ENCODE measurements at places on chromosomes 12 and 14. TPM values are rescaled to one million over a fixed set of nuclear protein-coding genes. Genes with fewer than 3 reads are reported as not detected.

GRCh38 chr12:470133-470532 is 10.4 kb downstream of the B4GALNT3 start:
- no peaks in the 10 kb centered on the region for H3K36me3 ChIP-seq
- H3K27ac ChIP-seq, result no peak overlapping the region
- no peak for DNase-seq
- no peaks in the 10 kb centered on the region for H3K27me3 ChIP-seq
- H3K4me3 ChIP-seq, result no peak overlapping the region

DNA sequence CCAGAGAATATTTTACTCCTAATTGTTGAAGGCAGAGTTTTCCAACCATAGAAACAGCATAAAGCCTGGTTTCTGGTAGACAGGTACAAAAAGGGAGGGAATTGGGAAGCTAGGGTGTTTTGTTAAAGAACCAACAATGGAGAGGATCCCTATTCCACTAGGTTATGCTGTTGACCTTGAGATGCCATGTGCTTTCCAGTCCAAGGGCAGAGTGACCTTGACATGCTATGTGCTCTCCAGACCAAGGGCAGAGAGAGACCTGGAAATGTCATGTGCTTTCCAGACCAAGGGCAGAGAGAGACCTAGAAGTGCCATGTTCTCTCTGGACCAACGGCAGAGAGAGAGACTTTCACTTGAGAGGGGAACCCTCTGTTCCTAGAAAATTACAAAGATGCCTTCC is 1043.8 kb upstream of the FBXO33 start:
- no peaks in the 10 kb centered on the region for H3K27me3 ChIP-seq
- H3K27ac ChIP-seq, result no peak overlapping the region
- no peaks in the 10 kb centered on the region for H3K36me3 ChIP-seq

CDKN3 gene
- 19.1 TPM for total RNA-seq

DNA sequence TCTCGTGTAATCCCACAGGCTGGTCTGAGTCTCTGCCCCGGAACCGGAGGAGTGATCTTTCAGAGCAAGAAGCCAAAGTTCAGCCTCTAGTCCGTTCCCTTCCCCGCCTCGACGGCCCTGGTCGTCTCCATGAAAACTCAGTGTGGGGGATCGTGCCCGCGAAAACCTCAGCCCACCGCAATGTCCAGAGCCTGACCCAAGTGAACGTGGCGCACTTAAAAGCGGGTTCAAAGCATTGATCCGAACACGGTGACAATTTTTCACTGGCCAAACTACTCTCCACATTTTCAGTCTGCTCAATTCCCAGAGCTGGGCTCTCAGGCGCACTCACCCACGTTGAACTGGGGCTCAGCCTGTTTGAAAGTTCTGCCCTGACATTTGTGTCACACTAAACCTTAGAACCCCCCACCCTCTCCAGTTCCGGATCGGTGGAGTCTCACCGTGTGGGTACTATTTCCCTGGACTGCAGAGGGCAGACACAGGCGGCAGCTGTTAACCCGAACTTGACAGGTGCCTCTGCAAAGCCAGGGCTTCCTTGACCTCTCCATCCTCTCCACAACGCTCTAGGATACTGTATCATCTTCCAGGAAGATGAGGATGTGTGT is 886 bp upstream of the PRICKLE1 start:
- peaks cover 34% of the 10 kb centered on the region for H3K27me3 ChIP-seq
- no peaks in the 10 kb centered on the region for H3K4me1 ChIP-seq
- no peaks in the 10 kb centered on the region for H3K36me3 ChIP-seq
- DNase-seq, result peak; percentile 25
- H3K27ac ChIP-seq, result no peak overlapping the region

DNA sequence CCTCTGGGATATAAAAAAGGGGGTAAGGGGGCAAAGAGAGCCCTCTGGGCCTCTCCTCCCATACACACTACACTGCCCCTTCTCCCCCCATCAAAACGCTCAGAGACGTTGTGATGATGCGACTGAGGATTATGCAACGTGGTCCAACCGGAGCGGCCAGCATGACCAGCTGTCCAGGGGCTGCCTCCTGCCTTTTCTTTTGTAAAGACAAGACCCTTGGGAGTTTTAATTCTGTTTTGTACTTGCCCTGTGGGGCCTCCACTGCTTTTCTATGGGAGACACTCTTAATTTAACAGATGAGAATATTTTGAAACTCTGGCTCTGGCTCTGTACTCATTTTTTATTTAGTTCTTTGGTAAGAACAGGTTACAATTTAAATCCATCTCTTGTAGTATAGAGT is 7.2 kb downstream of the MBD6 start:
- H3K27me3 ChIP-seq, result no peaks in the 10 kb centered on the region
- H3K27ac ChIP-seq, result no peak overlapping the region
- peaks cover under 1% of the 10 kb centered on the region for H3K4me1 ChIP-seq

GRCh38 chr14:56049536-56049935 is 68.7 kb upstream of the PELI2 start:
- no peak overlapping the region for H3K27ac ChIP-seq
- DNase-seq, result no peak
- H3K4me3 ChIP-seq, result no peak overlapping the region
- H3K36me3 ChIP-seq, result no peaks in the 10 kb centered on the region

DNA sequence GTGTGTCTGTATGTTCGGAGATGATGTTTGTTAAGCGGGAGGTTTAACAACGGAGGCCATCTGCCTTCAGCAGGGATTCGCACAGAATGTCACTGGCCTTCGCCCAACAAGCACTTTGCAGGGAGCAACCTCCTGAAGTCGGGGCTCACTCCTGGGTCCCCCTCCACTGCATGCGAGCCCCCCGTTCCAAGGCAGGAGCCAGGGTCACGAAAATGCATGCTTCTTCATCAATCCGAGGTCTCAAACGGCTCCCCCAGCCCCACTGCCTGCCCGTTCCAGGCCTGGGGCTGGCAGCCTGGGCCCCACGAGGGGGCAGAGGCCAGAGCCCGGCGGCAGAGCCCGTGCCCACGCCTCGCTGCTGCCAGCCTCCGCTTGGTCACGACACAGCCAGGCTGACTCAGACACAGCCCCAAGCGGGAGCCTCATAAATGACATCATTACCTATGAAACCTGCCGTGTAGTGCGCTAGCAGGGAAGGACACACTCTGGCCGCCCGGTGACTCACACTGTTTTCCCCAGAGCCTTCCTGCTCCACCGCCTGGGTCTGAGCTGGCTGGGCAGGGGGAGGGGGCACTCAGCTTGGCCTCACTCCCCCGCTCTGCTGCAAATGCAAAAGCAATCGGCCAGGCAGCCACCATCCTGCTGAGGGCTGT is 169.5 kb upstream of the RTL1 start:
- no peak overlapping the region for H3K27ac ChIP-seq
- peaks cover 12% of the 10 kb centered on the region for H3K27me3 ChIP-seq
- no peak overlapping the region for H3K4me3 ChIP-seq
- DNase-seq, result peak; percentile 75
- H3K4me1 ChIP-seq, result no peaks in the 10 kb centered on the region

MEG3 gene
- 11.0 TPM for total RNA-seq

DNA sequence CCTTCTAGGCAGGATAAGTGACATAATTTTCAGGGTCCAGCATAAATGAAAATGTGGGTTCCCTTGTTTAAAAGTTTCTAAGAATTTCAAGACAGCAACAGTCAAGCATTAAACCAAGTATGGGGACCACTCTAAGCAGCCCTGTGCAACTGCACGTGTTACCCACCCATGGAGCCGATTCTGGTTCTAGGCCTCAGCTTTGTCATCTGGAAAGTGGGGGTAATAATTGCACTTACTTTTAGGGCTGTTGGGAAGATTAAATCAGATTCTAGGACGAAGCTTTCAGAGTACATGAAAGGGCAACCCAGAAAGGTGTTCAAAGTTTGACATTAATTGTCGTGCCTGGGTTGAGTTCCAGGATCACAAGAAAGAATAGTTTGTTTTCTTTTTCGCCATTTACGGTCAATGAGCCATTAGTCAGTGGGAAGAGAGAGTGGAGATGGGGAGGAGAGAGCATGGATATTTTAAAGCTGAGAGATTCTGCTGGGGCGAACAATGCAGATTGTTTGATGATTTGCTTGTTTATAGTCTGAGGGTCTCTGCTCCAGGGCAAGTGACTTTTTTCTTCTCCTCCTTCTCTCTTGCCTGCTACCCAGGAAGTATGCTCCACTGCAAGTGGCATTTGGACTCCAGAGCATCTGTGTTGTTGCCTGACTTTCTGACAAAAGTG is 10.7 kb upstream of the PPFIBP1 start:
- DNase-seq, result no peak
- no peaks in the 10 kb centered on the region for H3K36me3 ChIP-seq
- H3K27me3 ChIP-seq, result no peaks in the 10 kb centered on the region

DNA sequence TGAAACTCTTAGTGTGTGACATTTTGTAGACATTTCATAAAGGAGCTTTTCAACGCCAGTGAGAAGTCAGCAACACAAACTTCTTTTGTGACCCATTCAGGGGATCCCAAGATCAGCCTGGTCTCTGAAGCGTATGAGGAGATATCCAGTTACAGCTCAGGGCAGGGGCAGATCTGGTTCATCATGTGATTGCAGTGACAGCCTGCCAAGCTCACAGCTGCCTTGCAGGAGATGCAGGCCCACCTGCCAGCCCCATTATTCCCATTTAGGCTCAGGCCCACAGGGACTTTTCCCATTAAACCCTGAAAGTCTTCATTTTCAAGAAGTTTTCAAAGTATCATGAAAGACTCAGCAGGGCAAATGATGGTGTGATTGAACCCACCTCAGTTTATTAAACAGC is 38.3 kb downstream of the SRGAP1 start:
- H3K36me3 ChIP-seq, result no peaks in the 10 kb centered on the region

DNA sequence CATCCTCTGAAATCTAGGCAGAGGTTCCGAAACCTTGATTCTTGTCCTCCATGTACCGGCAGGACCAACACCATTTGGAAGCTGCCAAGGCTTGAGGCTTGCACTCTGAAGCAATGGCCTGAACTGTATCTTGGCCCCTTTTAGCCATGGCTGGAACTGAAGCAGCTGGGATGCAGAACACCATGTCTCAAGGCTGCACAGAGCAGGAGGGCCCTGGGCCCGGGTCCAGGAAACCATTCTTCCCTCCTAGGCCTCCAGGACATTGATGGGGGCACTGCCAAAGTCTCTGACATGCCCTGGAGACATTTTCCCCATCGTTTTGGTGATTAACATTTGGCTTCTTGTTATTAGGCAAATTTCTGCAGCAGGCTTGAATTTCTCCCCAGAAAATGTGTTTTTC is 198.7 kb downstream of the EFCAB11 start:
- no peak overlapping the region for H3K27ac ChIP-seq
- H3K4me3 ChIP-seq, result no peak overlapping the region
- no peaks in the 10 kb centered on the region for H3K4me1 ChIP-seq
- no peaks in the 10 kb centered on the region for H3K27me3 ChIP-seq

DNA sequence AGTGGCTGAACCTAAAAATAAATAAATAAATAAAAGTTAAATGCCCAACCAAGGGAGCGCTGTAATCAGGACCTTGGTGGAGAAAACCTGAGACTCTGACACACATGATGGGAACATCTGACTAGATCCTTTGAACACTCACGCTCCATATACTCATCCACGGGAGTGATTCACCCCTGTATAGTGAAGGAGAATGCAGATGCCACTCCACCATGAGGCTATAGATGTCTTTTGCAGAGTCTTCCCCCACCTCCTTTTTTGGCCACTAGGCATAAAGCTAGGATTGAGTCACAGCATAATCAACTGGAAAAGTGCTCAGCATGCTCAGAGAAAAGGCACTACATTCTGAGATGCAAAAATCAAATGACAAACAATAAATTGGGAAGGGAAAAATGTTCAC is 19.0 kb downstream of the ADAM20 start:
- no peaks in the 10 kb centered on the region for H3K27me3 ChIP-seq
- no peaks in the 10 kb centered on the region for H3K4me1 ChIP-seq
- DNase-seq, result no peak
- H3K27ac ChIP-seq, result no peak overlapping the region
- H3K36me3 ChIP-seq, result no peaks in the 10 kb centered on the region
- H3K4me3 ChIP-seq, result no peak overlapping the region

RASSF8 gene
- total RNA-seq, result 14.2 TPM

DNA sequence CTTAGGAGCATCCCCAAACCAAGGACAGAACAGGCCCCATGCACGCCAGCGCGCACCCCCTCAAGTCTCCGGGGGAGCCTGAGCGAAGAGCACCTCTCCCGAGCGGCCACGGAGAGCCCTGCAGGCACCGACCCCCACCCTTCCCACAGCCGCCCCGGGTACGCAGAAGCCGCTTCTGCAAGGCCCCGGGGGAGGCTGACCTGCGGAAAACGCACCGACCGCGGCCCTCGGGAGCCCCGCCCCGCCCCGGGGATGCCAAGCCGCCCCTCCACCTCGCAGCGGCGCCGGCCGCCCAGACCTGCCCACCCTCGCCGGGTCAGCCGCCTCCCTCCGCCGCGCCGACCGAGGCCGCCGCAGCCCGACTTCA is 385 bp downstream of the CAPRIN2 start:
- no peak for DNase-seq
- peak overlapping the region; percentile 90 for H3K27ac ChIP-seq
- peaks cover 7% of the 10 kb centered on the region for H3K4me1 ChIP-seq
- no peaks in the 10 kb centered on the region for H3K36me3 ChIP-seq
- H3K27me3 ChIP-seq, result no peaks in the 10 kb centered on the region

CLEC14A gene
- total RNA-seq, result 7.7 TPM

KRT85 gene
- not detected for total RNA-seq

DNA sequence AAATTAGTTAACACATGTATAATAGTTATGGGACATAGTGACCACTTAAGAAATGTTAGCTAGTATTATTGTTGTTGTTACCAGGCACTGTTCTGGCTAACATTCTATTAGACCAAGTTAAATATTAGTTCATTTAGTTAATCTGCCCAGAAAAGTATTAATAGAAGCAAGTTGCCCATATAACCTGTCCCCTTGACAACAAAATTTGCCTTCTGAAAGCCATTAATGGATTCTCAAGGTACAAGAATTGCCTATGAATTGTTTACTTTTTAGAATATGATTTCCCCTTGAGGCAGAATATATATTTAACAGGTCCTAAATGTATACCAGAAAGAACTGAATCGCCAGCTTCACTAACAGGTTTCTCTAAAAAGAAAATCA is 167.3 kb upstream of the TMCC3 start:
- H3K4me1 ChIP-seq, result no peaks in the 10 kb centered on the region
- H3K27ac ChIP-seq, result no peak overlapping the region
- H3K36me3 ChIP-seq, result no peaks in the 10 kb centered on the region
- no peak for DNase-seq

EFS gene
- 1.1 TPM for total RNA-seq

SAMD15 gene
- 0.72 TPM for total RNA-seq

B4GALNT3 gene
- total RNA-seq, result 84.0 TPM

SLC2A3 gene
- total RNA-seq, result 21.6 TPM

SPIC gene
- not detected for total RNA-seq

- DNase-seq, result no peak
- H3K4me3 ChIP-seq, result no peak within 1 kb of the TSS
- no peaks in the 10 kb centered on the region for H3K27me3 ChIP-seq
- H3K4me1 ChIP-seq, result no peaks in the 10 kb centered on the region
- no peaks in the 10 kb centered on the region for H3K36me3 ChIP-seq
- H3K27ac ChIP-seq, result no peak within 1 kb of the TSS
Observed at GRCh38 chr14:46651526-46652144, at the start of gene RPL10L. Gene RPL10L (minus strand): TSS chr14:46651781. CDS start chr14:46651736, 45 bp downstream.

- H3K27me3 ChIP-seq, result no peaks in the 10 kb centered on the region
- no peaks in the 10 kb centered on the region for H3K36me3 ChIP-seq
- H3K4me3 ChIP-seq, result no peak overlapping the region
- no peaks in the 10 kb centered on the region for H3K4me1 ChIP-seq
Observed at GRCh38 chr12:10221846-10222245, 9.2 kb downstream of the GABARAPL1 start.
